ENCODE measurements at places on chromosomes 16 and 17. TPM values are rescaled to one million over a fixed set of nuclear protein-coding genes. Genes with fewer than 3 reads are reported as not detected.

DNA sequence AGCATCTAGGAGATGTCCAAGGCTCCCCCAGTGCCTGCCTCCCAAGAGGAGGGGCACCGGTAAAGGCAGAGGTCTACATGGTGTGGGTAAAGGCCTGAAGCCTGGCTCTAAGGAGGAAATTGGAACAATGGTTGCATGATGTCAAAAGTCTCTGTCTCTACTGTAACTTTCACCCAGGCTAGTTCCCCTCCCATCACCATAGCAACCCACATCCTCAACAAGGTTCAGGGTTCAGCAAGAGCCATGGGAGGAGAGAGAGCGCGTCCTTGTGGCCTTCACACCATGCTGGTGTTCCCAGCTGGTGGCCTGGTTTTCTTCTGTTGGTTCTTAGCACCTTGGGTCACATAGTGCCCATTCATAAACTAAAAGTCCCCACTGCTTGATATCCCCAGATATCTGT is 196.7 kb upstream of the CDH5 start:
- DNase-seq = no peak

DNA sequence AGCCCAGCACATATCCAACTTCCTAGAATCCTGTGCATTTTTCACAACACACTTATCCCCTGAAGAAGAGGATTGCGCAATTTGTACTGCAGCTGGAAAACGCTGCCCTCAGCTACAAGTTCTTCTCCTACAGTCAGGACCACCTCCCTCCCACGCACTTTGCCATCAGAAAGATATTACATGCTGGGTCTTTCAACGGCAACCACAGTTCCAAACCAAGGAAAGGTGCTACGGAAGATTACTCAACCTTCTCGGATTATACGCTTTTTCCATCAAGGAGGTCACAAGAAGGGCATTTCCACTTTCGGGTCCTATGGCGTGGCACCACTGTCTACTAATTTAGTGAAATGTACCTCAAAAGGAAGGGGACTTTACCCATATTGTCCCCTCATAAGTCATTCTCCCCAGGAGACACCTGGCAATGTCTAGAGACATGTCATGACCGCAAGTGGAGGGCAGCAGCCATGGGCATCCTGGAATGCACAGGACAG is 35.2 kb downstream of the USP7 start:
- no peak for DNase-seq

DNA sequence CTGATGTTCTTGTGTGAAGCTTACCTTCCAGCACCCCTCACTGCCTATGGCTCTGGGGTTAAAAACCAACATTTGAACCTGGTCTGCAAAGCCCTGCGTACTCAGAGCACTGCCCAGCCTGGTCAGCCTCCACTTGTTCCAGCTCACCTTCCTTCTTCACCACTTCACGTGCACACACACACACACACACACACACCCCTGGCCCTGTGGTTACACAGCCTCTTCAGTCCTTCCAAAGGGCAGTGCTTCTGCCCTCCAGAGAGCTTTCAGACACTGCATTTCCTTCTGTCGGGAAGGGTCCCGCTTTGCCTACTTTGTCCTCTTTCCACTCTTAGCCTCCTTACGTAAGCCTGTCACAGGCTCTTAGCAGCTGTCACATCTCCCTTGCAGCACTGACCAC is 9.6 kb upstream of the TMEM220 start:
- DNase-seq = no peak

GRCh38 chr17:18964550-18964949 is 12.6 kb downstream of the SLC5A10 start:
- no peak for DNase-seq

GRCh38 chr16:11296706-11297491 is 15.8 kb upstream of the PRM1 start:
- no peak for DNase-seq

- no peak for DNase-seq
Measured at GRCh38 chr17:143785-144281, 6.5 kb downstream of the SCGB1C2 start.

DNA sequence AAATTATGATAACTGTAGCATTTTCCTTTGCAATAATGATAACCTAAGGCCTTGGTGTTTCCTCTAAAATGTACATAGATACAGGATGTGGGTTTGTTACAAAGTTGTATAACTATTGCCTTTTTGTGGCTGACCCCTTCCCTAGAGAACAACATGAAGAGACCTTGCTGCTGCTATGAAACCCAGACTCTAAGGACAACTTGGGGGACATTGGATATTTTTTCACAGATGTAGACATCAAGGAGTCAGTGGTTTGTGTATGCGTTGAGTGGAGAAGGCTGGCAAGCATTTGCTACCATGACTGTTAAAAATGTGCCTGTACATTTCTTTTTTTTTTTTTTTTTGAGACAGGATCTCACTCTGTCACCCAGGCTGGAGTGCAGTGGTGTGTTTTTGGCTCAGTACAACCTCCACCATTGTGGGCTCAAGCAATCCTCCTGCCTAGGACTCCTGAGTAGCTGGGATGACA is 12.3 kb downstream of the HMOX2 start:
- no peak for DNase-seq

- DNase-seq = no peak
Measured at GRCh38 chr16:81189100-81189664, 49.3 kb upstream of the BCO1 start.

DNA sequence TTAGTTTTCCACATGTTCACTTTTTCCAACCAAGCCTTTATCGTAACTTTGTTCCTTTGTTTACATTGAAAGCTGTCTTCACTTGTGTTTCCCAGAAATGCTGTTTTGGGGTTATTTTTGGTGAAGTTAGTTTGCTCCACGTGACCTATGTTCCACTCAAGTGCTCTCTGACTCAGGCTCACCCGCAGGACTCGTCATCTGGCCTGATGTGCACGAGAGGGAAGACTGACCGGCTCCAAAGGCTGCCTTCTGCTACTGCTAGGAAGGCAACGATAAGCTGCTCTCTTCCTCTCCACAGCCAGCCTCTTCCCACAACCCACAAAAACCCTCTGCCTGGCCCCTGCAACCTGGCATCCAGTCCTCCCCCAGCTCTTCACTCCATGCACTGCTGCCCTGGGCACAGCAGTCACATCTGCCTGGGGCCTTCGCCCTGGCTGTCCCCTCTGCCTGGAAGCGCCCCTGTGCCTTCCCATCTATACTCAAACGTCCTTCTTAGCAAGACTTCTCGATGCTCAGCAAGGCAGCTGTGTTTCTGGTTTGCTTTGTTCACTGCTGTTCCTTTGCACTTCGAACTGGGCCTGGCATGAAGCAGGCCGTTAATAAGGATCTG is 28.0 kb downstream of the ZCCHC14 start:
- peak; percentile 88 for DNase-seq

- no peak for DNase-seq
Measured at GRCh38 chr16:51697454-51697853, 546.4 kb upstream of the SALL1 start.

GRCh38 chr16:19907161-19907992 is 22.7 kb upstream of the GPRC5B start:
- DNase-seq = no peak

DNA sequence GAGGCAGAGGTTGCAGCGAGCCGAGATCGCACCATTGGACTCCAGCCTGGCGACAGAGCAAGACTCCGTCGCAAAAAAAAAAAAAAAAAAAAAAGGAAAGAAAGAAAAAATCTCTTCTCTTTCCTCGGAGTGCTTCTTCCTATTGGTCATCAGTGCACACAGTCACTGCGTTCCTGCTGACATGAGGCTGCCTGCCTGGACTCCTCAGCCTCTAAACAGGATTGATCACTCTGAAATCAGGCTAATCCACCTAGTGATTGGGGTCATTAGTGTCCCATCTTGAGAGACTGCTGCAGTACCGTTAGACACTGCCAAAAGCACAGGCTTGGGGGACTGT is 30.8 kb downstream of the PLCD3 start:
- DNase-seq = no peak

GRCh38 chr16:56382901-56383355 is 42.4 kb downstream of the AMFR start:
- peak; percentile 66 for DNase-seq

DNA sequence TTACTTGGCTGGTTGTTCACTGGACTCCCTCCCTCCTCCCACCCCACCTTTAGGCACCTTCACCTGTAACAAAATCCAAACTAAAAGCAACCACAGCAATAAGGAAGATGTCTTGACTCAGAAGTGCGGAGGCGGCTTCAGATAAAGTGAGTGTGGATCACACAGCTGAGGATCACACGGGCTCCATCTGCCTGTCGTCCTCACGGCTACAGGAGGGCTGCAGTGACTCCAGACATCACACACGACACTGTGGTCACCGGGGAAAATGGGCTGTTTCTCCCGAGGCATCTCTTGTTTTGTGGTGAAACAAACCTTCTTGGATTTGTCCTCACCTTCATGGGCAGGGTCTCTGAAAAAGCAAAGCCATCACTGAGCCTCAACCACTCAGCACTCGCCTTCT is 7.9 kb upstream of the ACSF3 start:
- DNase-seq = no peak

- no peak for DNase-seq
Measured at GRCh38 chr16:3158510-3159314, 23.9 kb downstream of the ZNF213 start.

- DNase-seq = no peak
Measured at GRCh38 chr16:79286646-79287423, 313.7 kb downstream of the MAF start.

DNA sequence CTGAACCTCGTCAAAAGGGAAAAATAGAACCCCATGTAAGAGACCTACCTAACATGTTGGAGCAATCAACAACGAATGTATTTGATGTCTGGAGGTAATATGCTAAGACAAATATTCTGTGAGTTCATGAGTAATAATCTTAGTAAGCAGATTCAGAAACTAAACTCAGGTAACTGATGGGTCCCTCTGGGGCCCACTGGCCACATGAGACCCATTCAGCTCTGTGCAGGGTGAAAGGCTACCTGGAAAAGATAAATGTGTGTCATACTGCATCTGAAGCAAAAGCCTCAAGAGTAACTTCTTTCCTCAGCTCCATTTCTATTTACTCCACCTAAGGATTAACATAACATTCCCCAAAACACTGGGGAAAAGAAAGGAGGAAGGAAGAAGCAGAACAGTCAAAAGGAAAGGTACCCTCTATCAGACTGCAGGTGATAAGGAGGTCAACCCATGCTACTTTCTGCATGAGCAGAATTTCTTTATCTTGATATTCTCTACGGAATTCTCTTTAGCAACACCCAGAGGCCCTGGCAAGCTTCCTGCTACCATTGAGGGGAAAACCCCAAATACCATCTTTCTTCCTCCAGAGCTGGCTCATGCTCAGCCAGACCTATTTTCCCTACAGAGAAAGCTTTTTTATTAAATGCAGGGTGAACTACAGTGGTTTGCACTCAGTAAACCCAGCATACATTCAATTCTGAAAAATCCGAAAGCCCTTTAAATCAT is 37.7 kb upstream of the ABCA6 start:
- DNase-seq = peak; percentile 16

DNA sequence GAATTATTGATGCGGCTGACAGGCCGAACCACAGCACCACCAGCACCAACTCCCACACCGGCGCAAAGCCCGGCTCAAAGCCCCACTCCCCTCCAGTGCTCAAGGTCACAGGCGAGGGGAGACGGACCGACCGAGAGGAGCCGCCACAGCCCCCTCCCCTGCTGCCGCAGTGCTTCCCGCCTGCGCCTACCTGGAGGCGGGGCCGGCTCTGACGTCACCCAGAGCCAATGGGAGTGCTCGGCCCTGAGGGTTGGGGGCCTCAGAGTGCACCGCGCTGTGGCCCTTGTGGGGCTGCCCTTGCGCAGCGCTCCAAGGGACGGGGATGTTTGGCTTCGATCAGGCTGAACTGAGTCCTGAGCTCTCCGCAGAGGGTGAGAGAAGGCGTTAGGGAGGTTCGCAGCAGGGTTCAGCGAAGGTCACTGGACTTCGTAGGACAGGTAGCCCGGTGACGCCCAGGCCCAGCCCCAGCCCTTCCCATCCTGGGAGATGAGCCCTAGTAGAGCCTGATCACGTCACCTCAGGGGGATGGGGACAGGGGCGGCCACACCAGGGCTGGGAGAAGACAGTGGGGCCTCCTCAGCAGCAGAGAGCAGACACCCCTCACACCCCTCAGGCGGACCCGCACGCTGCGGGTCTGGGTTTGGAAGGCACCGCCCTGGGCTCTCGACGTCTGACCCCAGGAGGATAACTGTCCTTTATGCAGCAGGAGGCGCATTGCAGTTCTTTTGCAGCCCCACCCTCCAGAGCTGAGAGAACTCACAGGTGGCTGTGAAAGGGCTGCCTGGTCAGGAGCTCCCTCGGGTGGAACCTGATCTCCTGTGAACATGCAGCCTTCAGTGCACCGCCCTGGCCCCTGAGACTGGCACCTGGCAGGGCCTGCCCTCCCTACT is 1.5 kb downstream of the NDRG4 start:
- no peak for DNase-seq

DNA sequence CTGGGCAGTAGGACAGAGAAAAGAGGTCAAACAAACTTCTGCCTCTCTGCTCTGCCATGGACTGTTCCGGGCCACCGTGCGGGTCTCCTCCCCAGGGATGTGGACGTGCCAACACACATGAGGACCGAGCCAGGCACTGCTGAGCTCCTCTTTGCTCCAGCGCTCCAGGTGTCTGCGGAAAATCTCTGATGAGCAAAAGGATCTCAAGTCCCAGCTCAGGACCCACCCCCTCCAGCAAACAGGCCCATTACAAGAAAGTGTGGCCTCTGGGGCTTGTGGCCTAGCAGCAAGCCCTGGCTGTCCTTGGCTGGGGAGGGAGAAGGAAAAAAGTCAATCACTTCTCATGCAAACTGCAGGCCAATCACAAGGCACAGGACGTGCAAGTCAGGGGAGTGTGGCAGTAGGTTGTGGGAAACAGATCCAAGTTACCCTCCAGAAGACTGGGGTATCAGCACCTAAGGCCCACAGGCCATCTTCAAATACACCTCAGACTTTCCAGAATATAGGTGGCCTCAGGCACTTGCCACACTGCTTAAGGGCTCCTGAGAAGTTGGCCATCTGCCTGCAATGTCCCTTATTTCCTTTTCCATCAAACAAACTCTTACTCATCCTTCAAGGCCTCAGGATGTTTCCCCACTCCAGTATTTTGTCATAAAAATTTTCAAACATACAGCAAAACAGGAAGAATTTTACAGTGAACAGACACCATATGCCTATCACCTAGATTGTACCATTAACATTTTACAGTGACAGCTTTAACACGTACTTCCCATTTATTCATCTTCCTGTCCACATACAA is 36.0 kb upstream of the SREBF1 start:
- DNase-seq = no peak

- DNase-seq = no peak
Measured at GRCh38 chr17:62705156-62705777, 77.8 kb downstream of the MRC2 start.

Gene FAM171A2
- 8.0 TPM for total RNA-seq

Gene PPP1R27
- 0.17 TPM for total RNA-seq

Gene SERPINF2
- total RNA-seq = 0.07 TPM

Gene BAIAP3
- total RNA-seq = 3.9 TPM

Gene MPDU1
- total RNA-seq = 272 TPM

Gene NPW
- total RNA-seq = 0.46 TPM

Gene EFCAB5
- 0.29 TPM for total RNA-seq

Gene PPY
- not detected for total RNA-seq

Gene TM4SF5
- total RNA-seq = not detected

All from epithelial cell of proximal tubule (primary cell).